ENCODE measurements at places on chromosomes 16 and 17.

DNA sequence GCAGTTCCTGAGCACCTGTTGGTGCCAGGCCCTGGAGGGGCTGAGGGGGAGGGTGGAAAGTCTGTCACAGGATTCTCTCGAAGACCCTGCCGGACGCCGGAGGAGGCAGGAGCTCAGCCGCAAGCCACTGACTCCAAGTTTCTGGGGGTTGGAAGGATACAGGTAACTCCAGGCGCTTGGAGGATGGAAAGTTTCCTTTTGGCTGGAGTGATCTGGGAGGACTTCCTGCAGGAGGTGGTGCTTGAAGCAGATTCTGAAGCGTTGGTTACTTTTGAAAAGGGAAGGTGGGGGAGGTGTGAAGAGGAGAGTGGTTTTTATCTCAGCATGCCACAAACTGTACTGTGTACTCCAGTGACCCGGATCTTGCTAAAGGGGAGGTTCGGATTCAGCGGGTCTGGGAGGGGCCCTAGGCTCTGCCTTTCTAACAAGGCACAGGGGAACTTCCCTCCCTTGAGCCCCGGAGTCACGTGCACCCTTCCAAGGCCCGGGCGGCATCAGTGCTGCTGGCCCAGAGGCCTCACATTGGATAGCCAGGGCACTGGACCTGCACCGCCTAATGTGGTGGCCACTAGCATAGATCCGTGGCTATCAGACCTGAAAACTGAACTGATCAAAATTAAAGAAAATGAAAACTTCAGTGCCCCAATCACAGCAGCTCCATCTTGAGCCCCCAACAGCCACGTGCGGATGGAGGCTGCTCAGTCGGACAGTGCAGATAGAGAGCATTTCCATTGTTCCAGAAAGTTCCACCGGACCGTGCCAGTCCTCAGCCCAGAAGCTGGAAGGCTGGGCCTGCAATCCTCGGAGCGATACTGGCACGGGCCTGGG is 42.2 kb upstream of the GSE1 start:
- DNase-seq = no peak

DNA sequence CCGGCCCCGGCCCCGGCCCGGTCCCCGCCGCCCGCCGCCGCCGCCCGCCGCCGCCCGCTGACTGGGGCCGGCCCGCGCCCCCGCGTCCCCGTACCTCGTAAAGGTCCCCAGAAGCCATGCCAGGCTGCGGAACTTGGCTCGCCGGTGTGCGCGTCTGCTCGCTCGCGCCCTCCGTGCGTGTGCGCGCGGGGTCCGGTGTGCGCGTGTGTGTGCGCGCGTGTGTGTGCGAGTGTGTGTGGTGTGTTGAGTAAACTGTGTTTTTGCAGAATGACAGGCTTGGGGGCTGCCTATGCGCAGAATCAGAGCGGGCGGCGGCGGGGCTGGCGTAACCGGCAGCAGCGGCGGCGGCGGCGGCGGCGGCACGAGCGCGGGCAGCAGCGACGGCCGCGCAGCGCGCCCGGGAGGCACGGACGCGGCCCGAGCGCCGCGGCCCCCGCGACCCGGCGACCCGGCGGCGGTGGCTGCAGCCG is 307 bp downstream of the CDYL2 start:
- DNase-seq = no peak

- no peak for DNase-seq
These were observed 26.2 kb upstream of the CORO1A start for GRCh38 chr16:30157214-30157613.

- no peak for DNase-seq
These were observed 9.5 kb downstream of the PYCARD start for GRCh38 chr16:31192856-31193642.

- DNase-seq = no peak
These were observed 44.8 kb upstream of the NLRP1 start for GRCh38 chr17:5629128-5629527.

DNA sequence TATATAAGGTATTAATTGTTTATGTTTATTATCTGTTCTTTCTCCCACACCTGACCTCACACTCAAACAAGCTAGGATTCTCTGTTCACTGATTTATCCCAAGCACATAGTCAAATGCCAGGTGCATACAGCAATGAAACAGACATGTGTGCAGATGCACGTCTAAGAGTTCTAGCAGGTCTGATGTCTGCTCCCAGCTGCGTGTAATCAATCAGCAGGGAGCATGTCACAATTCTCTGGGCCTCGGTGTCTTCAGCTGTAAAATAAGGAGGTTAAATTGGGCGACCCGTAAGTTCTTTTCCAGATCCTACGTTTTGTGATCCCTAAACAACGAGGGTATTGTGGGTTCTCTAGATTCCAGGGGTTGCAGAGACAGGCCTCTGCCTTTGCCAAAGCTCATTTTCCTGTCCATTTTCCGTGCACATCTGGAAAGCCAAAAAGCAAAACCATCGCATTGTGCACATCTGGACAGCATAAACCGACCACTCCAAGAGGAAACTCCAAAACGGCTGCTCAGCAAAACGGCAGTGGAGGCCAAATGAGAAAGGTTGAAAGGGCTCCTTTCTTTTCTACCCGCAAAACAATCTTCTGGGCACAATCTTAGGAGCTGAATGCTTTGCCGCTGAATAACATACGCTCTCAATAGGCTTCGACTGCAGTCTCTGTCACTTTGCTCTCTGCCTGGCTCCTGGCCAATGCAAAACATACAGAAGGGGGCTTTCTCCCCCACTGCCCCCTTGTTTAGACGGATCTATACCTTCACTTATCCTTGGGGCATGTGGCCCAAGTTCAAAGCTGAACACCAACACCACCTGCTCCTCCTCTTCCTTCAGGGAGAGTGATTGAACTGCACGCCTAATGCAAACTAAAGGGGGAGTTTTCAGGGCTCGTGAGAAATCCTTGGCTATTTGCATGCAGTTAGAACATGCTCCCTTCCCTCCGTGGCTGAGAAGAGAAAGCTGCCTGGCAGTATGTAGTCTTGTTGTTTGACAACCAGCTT is 426.3 kb downstream of the SLC39A11 start:
- DNase-seq = no peak

DNA sequence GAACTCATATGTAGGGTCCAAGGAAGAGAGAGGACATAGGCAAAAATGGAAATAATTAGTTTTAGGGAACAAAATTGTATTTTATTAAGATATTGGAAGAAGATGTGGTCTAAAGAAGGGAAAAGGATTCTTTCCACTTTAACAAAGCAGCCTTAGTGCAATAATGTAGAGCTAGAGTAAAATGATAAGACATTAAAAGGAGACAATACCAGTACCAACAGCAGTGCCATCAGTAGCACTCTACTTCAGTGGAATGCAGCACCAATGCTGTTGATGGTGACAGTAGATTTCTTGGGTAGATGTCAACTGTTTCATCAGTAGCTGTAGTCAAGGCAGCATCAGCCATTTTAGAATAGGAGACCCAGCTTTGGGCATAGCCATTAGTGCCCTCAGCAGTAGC is 124.3 kb downstream of the BRIP1 start:
- DNase-seq = no peak

DNA sequence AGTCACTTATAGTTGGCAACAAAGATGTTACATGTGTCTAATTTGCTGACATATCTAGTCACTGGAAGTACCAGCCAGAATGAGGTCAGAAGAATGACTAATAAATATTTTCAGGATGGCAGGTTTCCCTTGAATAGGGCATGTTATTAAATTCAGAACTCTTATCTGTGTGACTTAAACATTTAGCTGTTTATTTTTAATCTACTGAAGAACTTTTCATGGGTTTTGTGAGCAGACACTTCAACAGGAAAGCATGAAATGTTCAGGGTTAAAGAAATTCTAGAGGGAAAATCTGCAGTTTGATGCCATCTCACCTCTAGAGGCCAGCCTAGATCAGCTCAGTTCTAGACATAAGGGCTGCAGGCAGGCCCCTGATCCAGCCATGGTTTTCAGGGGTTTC is 13.2 kb downstream of the JPT2 start:
- DNase-seq = no peak

DNA sequence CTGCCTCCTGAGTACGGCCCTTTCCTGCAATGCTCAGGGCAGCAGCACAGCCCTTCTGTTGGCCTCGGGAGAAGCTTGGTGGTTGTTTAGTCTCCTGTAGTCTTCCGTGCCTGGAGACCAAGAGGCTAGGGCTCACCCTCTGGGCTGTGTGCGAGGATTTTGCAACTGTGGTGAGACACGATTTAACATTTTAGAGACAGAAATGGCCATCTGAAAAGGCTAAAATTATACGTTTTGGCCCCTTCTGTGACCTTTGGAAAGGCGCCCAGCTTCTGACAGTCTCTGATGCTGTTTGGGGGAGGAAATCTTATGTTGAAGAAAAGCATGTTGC is 33.1 kb downstream of the FOXL1 start:
- no peak for DNase-seq

DNA sequence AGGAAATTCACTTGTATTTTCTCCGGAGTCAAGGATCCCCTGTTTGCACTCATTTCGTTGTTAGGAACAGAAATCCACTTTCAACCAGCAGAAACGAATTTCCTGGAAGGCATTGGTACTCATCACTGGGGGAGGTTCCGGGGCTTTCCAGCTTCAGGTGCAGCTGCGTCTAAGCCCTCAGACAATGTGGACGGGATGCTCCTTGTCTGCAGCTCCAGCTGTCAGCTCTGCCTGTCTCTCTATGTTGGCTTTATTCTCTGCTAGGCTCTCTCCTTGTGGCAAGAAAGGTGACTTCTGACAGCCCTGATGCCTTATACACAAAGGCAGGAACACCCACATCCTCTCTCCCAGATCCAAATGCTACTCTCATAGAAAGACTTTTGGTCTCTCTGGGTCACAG is 183.9 kb upstream of the HSBP1 start:
- no peak for DNase-seq

GRCh38 chr17:49616601-49617131 is 41.0 kb downstream of the NXPH3 start:
- no peak for DNase-seq

All from activated CD8-positive, alpha-beta memory T cell treated with anti-CD3 and anti-CD28 coated beads for 4 hours (primary cell).